ENCODE measurements at places on chromosomes 5 and 9. TPM values are rescaled to one million over a fixed set of nuclear protein-coding genes. Genes with fewer than 3 reads are reported as not detected.
A peak's percentile ranks its signal among the peaks of the same experiment; 100 is the strongest.

- DNase-seq = peak; percentile 67
Measured at GRCh38 chr9:126615245-126615790, 1.6 kb downstream of the LMX1B start.

DNA sequence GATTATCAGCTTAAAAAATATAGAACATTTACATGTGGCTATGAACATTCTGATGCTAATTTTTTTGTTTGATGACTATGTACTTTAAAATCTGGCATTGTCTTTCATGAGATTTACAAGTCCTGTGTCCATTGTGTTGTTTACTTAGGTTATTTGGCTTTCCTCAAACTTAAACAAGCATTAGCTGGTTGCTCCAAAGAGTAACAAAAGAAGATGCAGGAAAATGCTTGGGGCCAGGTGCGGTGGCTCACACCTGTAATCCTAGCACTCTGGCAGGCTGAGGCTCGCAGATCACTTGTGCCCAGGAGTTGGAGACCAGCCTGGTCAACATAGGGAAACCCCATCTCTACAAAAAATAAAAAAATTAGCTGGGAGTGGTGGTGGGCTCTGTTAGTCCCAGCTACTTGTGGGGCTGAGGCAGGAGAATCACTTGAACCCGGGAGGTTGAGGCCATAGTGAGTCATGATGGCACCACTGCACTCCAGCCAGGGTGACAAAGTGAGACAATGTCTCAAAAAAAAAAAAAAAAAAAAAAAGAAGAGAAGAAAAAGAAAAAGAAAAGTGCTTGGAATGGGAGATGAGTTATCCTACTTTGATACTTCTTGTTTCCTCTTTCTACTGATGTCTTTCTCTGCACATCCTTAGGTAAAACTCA is 39.7 kb downstream of the PAM start:
- DNase-seq = no peak

- DNase-seq = no peak
Measured at GRCh38 chr5:137705106-137705505, 30.8 kb downstream of the KLHL3 start.

- DNase-seq = no peak
Measured at GRCh38 chr9:130256644-130257043, 8.9 kb upstream of the HMCN2 start.

- no peak for DNase-seq
Measured at GRCh38 chr9:121483049-121483448, 16.6 kb downstream of the GGTA1 start.

GRCh38 chr5:111863801-111864200 is 106.8 kb upstream of the NREP start:
- DNase-seq = no peak

DNA sequence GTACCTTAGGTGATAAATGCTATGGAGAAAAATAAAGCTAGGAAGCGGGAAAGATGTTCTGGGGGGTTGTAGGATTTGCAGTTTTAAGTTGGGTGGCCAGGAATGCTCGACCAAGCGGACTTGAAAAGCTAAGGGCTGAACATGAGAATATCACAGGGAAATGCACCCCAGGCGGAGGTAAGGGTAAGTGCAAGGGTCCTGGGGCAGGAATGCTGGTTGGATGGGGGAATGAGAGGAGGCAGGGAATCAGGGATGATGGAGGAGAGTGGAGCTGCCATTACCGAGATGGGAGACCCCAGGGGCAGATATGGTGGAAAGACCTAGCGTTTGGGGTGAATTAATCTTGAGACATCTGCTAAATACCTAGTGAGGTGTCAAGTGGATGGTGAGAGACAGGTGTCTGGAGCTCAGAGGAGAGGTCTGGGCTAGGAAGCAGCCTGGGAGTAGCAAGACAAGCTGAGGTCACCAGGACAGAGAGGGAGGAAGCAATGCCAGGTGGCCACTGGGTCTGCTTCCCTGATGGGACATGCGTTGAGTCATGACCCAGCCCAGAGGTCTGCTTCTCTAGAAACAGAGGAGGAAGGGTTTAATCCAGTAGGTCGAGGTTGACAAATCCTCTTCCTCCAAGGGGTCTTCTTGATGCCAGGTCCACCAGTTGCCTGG is 77.7 kb upstream of the ASS1 start:
- DNase-seq = no peak

DNA sequence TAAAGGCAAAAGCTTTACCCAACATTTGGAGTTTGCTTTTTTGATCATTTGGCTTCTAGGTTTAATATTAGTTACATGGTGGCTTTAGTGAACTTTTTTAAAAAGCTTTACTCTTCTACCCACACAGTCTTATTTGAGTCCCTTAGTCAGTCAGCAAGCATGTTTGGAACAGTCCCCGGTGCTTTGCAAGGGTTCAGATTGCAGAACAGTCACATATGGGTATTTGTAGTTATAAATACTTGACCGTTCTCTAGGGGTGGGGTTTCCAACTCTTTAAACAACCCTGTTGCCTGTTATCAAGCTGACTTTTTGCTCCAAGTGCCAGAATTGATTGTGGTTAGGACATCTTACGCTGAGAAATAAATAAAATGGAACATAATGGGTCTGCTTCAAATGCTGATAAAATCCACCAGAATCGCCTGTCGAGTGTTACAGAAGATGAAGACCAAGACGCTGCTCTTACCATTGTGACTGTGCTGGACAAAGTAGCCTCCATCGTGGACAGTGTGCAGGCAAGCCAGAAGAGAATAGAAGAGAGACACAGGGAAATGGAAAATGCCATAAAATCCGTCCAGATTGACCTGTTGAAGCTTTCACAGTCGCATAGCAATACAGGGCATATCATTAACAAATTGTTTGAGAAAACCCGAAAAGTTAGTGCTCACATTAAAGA is at the start of gene CAVIN4:
CAVIN4 (plus strand) TSS at position 304 of the 673 bp plus-strand sequence; CDS start at position 369, 65 bp downstream.
- peak; percentile 81 for DNase-seq

GRCh38 chr9:80485420-80486250 is 913.9 kb downstream of the TLE4 start:
- DNase-seq = no peak

- no peak for DNase-seq
Measured at GRCh38 chr5:19923742-19924141, 64.3 kb downstream of the CDH18 start.

GRCh38 chr9:132078699-132079356 is 839 bp downstream of the MED27 start:
- DNase-seq = no peak

GRCh38 chr9:93466416-93467061 is 13.2 kb upstream of the FAM120AOS start:
- no peak for DNase-seq

- DNase-seq = no peak
Measured at GRCh38 chr9:91786132-91786896, 163.7 kb downstream of the ROR2 start.

DNA sequence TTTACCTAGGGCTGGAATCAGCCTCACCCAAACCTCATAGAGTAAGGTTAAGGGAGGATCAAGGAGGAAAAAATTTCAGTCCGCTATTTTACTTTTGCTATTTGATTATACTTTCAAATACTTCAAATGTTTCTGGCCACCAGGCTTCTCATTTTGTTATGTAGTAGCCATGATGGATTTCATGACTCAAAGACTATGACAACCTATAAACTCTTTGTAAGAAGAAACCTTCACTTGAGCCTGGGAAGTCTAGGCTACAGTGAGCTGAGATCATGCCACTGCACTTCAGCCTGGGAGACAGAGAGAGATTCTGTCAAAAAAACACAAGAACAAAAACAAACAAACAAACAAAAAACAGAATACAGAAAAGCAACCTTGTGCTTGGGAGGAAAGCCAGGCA is 293.6 kb upstream of the TNC start:
- DNase-seq = no peak

- DNase-seq = no peak
Measured at GRCh38 chr5:120516805-120517204, 52.7 kb downstream of the PRR16 start.

DNA sequence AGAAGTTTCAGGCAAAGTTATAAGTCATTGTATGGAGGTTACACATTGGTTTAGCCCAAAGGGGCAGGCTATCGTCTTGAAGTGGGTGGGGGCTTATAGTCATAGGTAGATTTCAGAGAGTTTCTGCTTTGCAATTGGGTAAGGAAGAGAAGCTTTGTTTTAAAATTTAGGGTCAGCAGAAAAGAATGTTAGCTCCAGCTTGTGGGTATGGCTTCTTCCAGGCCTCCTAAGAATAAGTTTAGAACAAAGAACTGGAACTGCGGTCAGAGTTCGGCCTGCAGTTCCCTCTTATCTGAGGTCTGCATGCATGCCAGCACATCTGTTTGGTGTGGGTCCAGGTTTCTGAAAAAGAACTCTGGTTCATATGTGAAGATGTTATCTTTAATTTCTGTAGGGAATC is 96.1 kb downstream of the CYFIP2 start:
- DNase-seq = peak; percentile 30

- no peak for DNase-seq
Measured at GRCh38 chr9:24738421-24738961, 192.8 kb upstream of the IZUMO3 start.

Gene NIM1K
- 1.0 TPM for total RNA-seq

Gene MYOZ3
- total RNA-seq = 51.5 TPM

Gene NR5A1
- not detected for total RNA-seq

Gene KIF24
- total RNA-seq = 4.9 TPM

Gene IL3
- not detected for total RNA-seq

Gene FOXD4L6
- total RNA-seq = not detected

Gene ELP1
- 52.1 TPM for total RNA-seq

Gene ABHD17B
- total RNA-seq = 49.5 TPM

Gene FSD1L
- 28.2 TPM for total RNA-seq
